HT-29 (cell line): ENCODE measurements at places on chromosomes 4 and X. TPM values are rescaled to one million over a fixed set of nuclear protein-coding genes. Genes with fewer than 3 reads are reported as not detected.

FAM120C gene
- total RNA-seq, result 3.9 and 8.7 TPM in 2 replicates

TSR2 gene
- total RNA-seq, result 25.4 and 28.7 TPM in 2 replicates

NSUN7 gene
- 7.3 and 7.8 TPM in 2 replicates for total RNA-seq

LPAR4 gene
- total RNA-seq, result not detected in 2 replicates

UGT2B15 gene
- 0.28 TPM in 1 of 2 replicates, not detected in the other for total RNA-seq

ZNF630 gene
- 0.10 and 0.68 TPM in 2 replicates for total RNA-seq

PNCK gene
- total RNA-seq, result 0.99 and 1.1 TPM in 2 replicates

PLAC8 gene
- 9.8 and 10.8 TPM in 2 replicates for total RNA-seq

CTAG1A gene
- not detected in 2 replicates for total RNA-seq

WAS gene
- total RNA-seq, result 0.15 and 0.50 TPM in 2 replicates
